ENCODE measurements at places on chromosomes 12 and 14.

- no peak for DNase-seq
Observed at GRCh38 chr14:61652526-61653262, 42.6 kb upstream of the HIF1A start.

- no peak for DNase-seq
Observed at GRCh38 chr14:56118611-56119181, 485 bp downstream of the PELI2 start.

DNA sequence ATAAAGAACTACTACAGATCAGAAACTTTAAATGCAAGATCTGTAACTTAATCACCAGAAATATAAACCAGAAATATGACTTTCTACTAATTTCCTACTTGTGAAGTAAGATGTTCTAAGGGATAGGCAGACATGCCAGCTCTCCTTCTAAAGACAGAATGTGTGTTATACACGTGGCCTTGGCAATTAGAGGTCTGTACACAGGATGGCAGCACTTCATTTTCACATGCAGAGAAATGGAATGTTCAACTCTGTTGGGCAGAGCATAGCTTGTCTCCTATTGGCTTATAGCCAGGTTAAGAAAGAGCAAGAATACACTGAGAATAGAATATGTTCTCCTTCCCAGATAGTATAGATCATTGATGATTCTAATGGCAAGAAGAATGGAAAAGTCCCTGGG is 403.8 kb downstream of the DAD1 start:
- DNase-seq = no peak

DNA sequence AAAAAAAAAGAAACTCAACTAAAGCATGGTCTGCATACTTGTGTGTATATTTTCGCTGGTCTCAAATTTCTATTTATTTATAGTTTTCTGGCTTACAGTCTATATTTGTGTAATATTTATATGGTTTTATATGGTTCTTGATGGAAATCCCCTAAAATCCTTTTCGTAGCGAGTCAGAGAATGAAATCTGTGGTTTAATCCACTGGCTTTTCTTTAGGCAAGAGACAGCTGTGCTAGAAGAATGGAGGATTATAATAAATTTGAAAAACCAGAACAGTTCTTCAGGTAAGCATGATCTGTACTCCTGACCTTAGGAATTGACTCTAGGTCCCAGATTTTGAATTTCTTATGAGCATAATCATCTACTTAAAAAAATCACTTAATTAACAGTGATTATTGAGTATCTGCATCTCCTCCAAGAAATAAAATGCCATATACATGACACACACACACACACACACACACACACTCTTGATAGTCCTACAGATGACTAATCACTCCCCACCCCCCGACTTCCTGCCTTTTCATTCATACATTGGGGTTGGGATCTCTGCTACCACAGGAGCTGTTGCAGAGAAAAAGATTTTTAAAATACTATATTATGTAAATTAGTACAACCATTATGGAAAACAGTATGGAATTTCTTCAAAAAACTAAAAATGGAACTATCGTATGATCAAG is 113.4 kb downstream of the CRADD start:
- DNase-seq = no peak

GRCh38 chr12:114812858-114813761 is 129.1 kb upstream of the TBX3 start:
- DNase-seq = no peak

GRCh38 chr14:61569812-61570548 is 125.3 kb upstream of the HIF1A start:
- no peak for DNase-seq

- no peak for DNase-seq
Observed at GRCh38 chr14:77646907-77647306, 30.5 kb upstream of the SPTLC2 start.

DNA sequence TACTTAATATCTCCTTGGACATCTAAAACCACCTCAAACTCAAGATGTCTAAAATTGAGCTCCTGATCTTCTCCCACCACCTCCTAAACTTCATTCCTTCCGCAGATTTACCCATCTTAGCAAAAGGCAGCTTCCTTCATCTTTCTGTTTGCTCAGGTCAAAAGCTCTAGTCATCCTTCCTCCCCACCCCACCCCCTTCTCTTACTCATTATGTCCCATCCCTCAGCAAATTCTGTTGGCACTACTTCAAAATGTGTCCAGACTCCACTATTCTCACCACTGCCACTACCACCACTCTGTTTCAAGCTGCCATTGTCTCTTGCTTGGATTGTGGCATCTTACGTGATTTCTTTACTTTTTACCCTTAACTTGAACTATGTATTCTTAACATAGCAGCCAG is 59.2 kb upstream of the ZDHHC17 start:
- DNase-seq = no peak

DNA sequence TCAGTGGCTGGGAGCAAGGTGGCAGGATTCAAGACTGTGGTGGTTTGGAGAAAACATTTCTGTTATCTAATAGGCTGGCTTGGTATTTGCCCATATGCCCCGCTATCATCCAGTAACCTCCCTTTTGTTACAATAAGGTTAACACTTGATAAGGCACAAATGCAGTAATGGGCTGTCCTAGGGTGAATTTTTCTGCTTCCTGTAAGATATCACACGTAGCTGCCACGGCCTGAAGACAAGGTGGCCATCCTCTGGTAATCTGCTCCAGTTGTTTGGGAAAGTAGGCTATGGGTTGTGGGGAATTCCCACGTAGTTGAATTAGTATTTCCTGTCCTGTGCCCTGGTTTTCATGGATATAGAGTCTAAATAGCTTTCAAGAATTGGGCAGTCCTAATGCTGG is 23.1 kb downstream of the ANG start:
- DNase-seq = no peak

- DNase-seq = no peak
Observed at GRCh38 chr12:53750812-53751335, 905 bp downstream of the CISTR start.

GRCh38 chr12:130433834-130434233 is 96.1 kb downstream of the PIWIL1 start:
- no peak for DNase-seq

All from T-helper 1 cell (primary cell).